Activated naive CD4-positive, alpha-beta T cell (primary cell): ENCODE measurements at places on chromosomes 1 and 21.

DNA sequence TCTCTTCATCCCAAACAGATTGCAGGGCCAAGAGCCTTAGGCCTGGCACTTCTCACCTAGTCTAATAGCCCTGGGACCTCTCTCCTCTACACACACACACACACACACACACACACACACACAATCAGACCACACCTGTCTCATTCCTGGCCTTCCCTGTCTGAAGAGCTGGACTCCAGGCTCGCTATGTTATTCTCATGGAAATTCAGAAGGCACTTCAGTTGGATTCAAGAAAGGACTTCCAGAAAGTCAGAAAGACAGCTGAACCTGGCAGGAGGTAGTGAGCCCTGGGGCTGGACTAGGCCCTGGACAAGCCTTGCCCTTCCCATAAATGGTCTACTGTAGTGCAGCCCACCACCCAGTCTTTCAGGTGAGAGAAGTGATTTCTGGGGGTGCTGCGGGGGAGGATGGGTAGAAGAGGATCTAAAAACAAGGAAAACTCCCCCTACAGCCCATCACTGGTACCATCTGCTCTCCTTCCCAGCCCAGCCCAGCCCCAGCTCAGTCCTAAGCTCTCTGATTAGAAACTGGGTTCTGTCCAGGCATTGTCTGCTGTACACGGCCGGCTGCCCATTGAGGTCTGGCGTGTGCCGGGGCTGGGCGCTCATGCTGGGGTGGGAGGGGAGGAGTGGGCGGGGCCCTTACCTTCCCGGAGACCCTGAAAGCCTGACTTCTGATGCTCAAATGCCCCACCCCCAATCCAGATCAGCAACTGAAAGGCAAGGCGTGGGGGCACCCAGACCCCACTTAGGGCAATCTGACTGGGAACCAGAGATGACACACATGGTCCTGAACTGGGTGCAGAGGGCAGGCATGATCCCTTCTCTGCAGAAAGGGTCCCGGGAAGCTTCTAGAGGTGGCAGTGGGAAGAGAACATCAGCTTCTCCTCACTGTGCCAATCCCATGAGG, 2.5 kb downstream of the KIF21B start:
- DNase-seq, result no peak

GRCh38 chr1:235331401-235331800, 3.0 kb downstream of the GGPS1 start:
- DNase-seq, result no peak

- DNase-seq, result no peak
Measured at GRCh38 chr1:38744452-38745350, 114.9 kb downstream of the RRAGC start.

GRCh38 chr1:213994888-213995287, 7.1 kb downstream of the PROX1 start:
- DNase-seq, result no peak

DNA sequence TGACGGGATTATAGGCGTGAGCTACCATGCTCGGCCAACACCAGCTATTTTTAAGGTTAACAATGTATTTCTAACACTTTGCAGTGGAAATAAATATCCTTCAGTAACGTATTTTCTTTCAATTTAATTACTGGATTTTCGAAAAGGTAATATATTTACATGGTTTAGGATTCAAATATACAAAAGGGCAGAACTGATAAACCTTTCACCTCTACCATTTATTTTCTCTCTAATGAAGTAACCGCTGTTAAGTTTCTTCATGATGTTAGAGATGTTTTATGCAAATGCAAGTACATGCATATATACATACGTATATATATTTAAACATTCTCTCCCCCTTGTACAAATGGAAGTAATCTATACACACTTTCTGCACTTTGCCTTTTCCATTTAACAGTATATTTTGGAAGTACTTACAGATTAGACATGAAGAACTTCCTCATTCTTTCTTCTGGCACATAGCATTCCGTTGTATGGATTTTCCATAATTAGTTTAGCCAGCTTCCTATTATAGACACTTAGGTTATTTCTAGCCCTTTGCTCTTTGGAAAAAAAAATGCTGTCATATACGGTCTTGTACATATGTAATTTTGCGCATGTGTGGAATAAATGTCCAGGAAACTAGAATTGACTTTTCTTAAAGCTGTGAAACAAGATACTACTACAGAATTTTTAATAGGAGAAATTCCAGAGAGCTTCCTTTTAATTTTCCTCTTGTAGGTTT, 14.9 kb upstream of the HJV start:
- no peak for DNase-seq
